Lung (tissue), 17 donors: ENCODE measurements at places on chromosomes 2 and 18. TPM values are rescaled to one million over a fixed set of nuclear protein-coding genes. Genes with fewer than 3 reads are reported as not detected.
A peak's percentile ranks its signal among the peaks of the same experiment; 100 is the strongest.

The HOXD12 gene
- not detected for total RNA-seq

DNA sequence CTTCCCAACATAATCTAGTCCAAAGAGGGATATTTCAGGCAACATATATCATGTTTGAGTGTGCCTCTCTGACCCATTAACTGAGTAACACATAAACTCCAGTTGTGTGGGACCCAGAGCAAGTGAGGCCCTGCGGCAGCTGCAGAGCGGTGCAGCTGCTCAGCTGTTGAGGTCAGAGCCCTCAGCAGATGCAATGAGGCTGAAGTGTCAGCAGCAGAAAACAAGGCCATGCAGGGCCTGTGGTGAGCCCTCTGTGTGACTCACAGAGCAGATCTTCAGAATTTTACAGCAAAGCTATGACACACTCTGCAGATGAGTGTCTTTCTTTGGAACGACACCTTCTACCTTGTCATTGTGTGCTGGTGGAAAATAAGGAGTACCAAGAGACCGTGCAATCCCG lies 168.5 kb downstream of the CBLN2 start:
- no peak for DNase-seq

The GAL3ST2 gene
- total RNA-seq = not detected

The KIF1A gene
- total RNA-seq = 0.71 TPM

The CCT7 gene
- total RNA-seq = 207 TPM

DNA sequence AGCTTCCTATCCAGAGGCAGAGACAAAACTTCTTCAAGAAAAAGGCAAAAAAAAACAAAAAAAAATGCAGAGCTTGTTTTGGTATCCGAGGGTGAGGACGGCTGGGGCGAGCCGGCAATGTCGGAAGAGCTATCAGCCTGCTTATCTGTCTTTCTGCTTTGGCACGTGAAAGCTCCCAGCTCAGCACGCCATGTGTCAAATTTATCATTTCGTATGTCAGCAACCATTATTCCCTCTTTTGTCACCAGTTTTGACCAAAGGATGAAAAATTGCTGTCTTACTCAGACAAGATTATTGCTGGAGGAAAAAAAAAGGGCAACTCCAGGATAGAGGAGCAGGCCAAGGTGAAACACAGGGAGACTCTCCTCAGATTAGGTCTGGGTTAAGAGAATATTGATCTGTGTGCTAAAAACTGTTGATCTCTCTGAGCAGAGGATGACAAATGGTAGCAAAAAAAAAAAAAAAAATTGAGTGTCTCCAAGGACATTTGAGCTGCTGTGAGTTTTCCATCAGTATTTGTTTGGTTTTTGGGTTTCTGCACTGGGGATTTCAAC lies 532.0 kb upstream of the POU3F3 start:
- DNase-seq = no peak

The MYL1 gene
- total RNA-seq = not detected

DNA sequence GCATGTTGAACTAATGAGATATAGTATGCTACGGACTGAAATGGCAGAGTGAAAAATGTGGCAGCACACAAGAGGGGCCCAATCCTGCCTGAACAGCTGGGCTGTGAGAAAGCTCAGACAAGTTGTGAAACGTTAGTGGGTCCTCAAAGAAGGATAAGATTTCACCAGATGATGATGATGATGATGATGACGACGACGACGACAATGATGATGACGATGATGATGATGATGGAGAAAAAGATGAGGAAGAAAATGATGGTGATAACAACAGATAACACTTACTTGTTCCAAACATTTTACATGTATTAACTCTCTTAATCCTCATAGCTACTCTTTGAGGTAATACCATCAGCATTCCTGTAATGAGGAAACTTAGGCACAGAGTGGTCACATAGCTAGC lies 94.2 kb downstream of the WDPCP start:
- DNase-seq = no peak

GRCh38 chr18:68992719-68993482 lies 195.0 kb downstream of the CCDC102B start:
- DNase-seq = no peak

DNA sequence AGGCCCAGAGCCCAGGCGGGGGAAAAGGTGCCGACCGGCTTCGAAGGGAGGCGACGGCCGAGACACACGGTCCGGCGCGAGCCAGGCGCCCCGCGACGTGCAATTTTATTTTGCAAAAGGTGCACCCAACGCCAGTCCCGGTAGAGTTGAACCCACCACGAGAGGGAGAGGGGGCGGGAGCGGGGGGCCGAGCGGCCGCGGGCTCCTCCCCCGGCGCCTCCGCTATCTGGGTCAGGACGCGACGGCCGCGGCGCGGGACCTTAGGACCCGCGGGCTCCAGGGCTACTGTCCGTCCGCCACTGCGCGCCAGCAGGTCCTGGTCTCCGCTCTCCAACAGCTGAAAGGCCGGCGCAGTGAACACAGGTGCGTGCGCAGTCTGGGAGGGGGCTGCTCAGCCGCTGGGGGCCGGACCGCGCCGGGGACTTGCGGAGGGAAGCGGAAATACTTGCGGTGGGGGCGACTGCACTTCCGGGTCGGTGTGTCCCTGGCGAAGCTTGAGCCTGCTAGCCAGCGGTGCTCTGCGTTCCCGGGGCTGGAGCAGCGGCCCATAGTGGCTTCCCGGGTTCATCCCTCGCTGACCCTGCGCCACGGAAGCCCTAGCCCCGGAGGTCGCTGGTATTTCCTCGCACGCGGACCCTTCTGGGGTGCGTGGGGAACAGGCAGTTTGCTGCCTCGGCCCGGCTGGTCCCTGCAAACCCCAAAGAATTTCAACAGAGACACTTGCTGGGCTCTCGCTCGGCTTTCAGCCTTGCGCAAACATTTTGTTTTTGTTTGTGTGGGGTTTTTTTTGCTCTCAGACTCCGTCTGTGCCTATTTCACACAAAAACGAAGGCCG lies at the start of gene RMDN2:
TSS of gene RMDN2 (plus strand) at position 225 of the 835 bp plus-strand sequence. CDS start 3,991 bp downstream, outside the sequence.
- DNase-seq = peak; percentile 95

- no peak for DNase-seq
These were observed 175.6 kb downstream of the PRKCE start for GRCh38 chr2:45826884-45827635.

The CNTNAP5 gene
- 0.06 TPM for total RNA-seq

The FAM237A gene
- total RNA-seq = not detected

GRCh38 chr2:207503234-207503633 lies 26.5 kb upstream of the CREB1 start:
- peak; percentile 38 for DNase-seq
